ENCODE measurements at places on chromosomes 5 and 9. TPM values are rescaled to one million over a fixed set of nuclear protein-coding genes. Genes with fewer than 3 reads are reported as not detected.
A peak's percentile ranks its signal among the peaks of the same experiment; 100 is the strongest.

DNA sequence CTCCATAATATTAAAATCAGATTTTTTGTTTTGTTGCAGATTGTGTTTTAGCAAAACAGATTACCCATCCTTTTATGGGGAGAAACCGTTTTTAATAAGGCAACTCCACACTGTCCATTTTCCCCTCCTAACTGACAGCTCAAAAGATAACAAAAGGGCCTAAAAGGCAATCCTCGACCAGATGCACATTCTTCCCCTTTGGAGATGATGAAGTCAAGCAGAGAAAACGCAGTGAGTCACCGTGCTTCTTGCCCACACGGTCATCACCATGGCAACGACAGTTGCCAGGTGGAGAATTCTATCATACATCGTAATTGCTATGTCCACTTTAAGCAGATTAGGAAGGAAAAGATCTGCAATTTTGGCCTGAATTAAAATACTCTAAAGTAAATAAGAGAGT is 96.4 kb downstream of the DIRAS2 start:
- no peak overlapping the region for H3K27ac ChIP-seq
- no peaks in the 10 kb centered on the region for H3K27me3 ChIP-seq
- no peak overlapping the region for H3K4me3 ChIP-seq
- no peaks in the 10 kb centered on the region for H3K4me1 ChIP-seq

GRCh38 chr5:96072138-96072790 is 110.6 kb upstream of the ELL2 start:
- H3K4me1 ChIP-seq, result no peaks in the 10 kb centered on the region
- no peak overlapping the region for H3K4me3 ChIP-seq
- no peak for DNase-seq
- H3K27ac ChIP-seq, result no peak overlapping the region
- H3K36me3 ChIP-seq, result no peaks in the 10 kb centered on the region
- H3K27me3 ChIP-seq, result no peaks in the 10 kb centered on the region

GRCh38 chr9:74742792-74743730 is 144.7 kb downstream of the TRPM6 start:
- no peaks in the 10 kb centered on the region for H3K27me3 ChIP-seq
- no peak overlapping the region for H3K27ac ChIP-seq
- no peak for DNase-seq
- H3K4me3 ChIP-seq, result no peak overlapping the region
- no peaks in the 10 kb centered on the region for H3K4me1 ChIP-seq

Gene SNX30
- 4.3 TPM for total RNA-seq

DNA sequence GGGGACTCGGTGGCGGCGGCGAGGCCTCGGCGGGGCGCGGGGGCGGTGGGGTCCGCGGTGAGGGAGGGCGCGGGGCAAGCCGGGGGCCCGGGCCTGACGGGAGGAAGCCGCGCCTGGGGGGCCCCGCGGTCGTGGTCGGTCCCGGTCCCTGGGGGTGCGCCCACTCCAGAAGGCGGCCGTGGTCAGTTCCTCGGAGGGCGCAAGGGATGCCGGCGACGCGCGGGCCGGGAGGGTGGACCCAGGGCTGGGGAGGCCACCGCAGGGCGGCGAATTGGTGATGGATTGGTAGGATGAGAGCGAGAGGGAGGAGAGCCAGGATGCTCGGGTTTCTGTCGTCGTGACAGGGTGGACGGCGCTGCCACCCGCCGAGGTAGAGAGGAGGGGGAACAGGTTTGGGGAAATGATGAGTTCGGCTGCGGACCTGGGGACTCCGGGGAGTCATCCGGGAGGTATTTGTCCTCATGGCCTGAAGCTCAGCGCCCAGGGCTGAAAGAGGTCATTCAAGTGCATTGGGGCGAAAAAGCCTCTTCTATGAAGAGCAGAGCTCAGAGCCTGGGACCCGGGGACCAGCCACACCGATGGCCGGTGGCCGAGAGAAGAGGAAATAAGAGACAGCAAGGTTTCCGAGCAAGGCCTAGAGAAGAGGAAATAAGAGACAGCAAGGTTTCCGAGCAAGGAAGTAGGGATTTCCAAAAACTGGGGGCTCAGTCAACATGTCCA is 557 bp downstream of the GNG10 start:
- peak overlapping the region; percentile 61 for H3K27ac ChIP-seq
- no peak for DNase-seq
- no peaks in the 10 kb centered on the region for H3K27me3 ChIP-seq
- peak overlapping the region; percentile 87 for H3K4me3 ChIP-seq
- H3K36me3 ChIP-seq, result no peaks in the 10 kb centered on the region
- peaks cover 11% of the 10 kb centered on the region for H3K4me1 ChIP-seq

Gene PTPN3
- 305 TPM for total RNA-seq

DNA sequence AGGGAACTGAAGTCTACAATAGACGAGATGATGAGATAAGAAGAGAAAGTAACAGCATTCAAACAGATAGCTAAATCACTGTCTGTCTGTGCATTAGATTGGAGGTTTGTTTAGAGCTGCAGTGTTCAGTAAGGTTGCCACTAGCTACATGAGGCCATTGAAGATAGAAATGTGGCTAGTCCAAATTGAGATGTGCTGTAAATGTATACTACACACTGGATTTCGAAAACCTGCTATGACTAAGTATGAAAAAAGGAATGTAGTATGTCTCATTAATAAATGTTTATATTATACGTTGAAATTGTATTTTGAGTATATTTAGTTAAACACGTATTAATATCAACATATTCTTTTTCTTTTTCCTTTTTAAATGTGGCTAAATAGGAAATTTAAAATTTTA is 142.1 kb downstream of the XRCC4 start:
- H3K4me3 ChIP-seq, result no peak overlapping the region
- H3K27me3 ChIP-seq, result no peaks in the 10 kb centered on the region
- no peaks in the 10 kb centered on the region for H3K36me3 ChIP-seq
- no peaks in the 10 kb centered on the region for H3K4me1 ChIP-seq
- DNase-seq, result no peak
- H3K27ac ChIP-seq, result no peak overlapping the region

Gene ABCA1
- 4.9 TPM for total RNA-seq

DNA sequence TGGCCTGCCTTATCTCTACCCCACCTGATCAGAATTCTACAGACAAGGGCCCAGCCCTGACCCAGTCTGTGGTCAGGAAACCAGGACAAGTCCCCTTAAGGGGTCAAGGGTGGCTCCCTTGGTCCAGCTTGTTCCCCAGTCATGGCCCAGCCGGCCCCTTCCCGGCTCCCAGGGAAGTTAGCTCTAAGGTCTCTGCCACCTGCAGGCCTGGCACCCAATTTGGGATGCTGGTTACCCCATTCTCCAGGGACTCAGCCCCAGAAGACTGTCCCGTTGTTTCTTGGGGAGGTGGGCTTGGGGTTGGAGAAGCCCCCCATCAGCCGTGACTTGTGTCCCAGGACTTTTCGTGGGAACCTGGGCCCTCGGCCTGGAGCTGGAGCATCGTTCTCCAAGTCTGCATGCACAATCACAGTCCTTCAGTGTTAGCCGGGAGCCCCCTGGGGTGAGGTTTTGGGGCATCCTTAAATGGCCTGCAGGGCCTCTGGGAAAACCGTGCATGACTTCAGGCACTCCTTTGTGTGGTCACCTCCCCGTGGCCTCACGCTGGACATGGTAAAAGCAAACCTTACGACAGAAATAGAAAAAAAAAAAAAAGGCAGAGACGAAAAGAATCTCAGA is 150.8 kb upstream of the PHYKPL start:
- H3K36me3 ChIP-seq, result no peaks in the 10 kb centered on the region
- H3K4me1 ChIP-seq, result no peaks in the 10 kb centered on the region
- no peak overlapping the region for H3K4me3 ChIP-seq
- H3K27ac ChIP-seq, result no peak overlapping the region

- no peaks in the 10 kb centered on the region for H3K27me3 ChIP-seq
- H3K27ac ChIP-seq, result no peak overlapping the region
- H3K4me3 ChIP-seq, result no peak overlapping the region
- DNase-seq, result no peak
Observed at GRCh38 chr9:137427454-137428310, 4.5 kb downstream of the NOXA1 start.

- H3K27me3 ChIP-seq, result no peaks in the 10 kb centered on the region
- H3K4me3 ChIP-seq, result no peak overlapping the region
- no peak for DNase-seq
- H3K27ac ChIP-seq, result no peak overlapping the region
Observed at GRCh38 chr9:90987566-90987965, 185.9 kb downstream of the SYK start.

DNA sequence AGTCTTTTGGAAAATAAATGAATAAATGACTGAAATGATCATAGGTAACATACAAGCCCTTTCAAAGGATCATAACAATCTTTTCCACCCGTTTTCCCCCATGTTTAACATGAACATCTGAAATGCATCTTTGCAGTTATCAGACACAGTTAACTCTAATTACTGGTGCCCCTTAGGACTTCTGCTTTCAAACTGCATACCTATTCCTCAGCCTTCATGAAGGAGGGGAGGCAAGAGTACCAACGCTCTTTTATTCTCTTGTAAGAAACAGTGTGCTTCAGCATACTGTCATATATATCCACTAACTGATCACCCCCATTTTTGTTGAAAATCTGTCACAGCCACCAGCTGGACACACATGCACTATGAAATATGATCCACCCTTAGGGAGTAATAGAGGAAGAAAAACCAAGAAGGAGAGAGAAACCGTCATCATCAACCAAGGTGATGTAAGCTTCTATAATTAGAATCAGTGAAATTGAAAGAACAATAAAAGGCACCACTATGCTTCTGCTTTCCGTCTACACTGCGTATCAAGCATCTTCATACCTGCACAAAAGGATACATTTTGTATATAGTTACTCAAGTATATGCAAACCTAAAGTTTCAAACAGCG is 98.7 kb downstream of the RAPGEF6 start:
- no peak for DNase-seq
- H3K27ac ChIP-seq, result no peak overlapping the region
- no peaks in the 10 kb centered on the region for H3K27me3 ChIP-seq
- H3K4me1 ChIP-seq, result peaks cover 28% of the 10 kb centered on the region

Gene C5orf58
- not detected for total RNA-seq

DNA sequence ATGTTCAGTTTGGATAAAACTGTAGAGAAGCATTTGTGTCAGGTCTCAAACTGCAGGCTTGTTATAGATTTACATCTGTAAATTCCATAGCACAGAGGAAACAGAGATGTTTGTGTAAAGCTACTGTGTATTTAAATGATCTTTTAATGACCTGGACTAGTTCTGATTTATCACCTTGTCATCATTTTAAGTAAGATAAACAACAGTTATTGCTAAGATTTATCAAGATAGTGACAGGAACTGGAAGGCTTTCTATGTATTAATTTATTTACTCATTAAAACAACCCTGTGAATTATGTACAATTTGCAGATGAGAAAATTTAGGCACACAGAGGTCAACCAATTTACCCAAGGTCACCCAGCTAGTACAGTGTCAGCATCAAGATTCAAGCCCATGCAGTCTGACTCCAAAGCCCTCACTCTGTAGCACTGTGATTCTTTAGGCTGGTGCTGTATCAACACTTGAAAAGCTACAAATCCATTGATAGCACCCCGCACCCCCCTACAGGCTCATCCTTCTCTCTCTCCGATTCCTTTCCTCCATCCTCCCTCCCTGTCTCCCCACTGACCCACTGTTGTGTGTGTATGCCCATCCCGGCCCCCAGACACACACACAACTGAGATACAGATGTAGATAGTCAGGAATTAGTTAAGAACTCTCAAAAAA is 184.5 kb downstream of the FBN2 start:
- no peak for DNase-seq
- H3K27me3 ChIP-seq, result no peaks in the 10 kb centered on the region
- no peaks in the 10 kb centered on the region for H3K4me1 ChIP-seq
- no peak overlapping the region for H3K27ac ChIP-seq
- H3K4me3 ChIP-seq, result no peak overlapping the region

GRCh38 chr9:91783876-91784672 is 166.0 kb downstream of the ROR2 start:
- H3K27me3 ChIP-seq, result no peaks in the 10 kb centered on the region
- DNase-seq, result no peak
- no peak overlapping the region for H3K4me3 ChIP-seq
- H3K36me3 ChIP-seq, result no peaks in the 10 kb centered on the region
- no peak overlapping the region for H3K27ac ChIP-seq

All from gastrocnemius medialis (tissue), 4 donors.